Stimulated activated CD8-positive, alpha-beta memory T cell treated with anti-CD3 and anti-CD28 coated beads, Interleukin-7, amount 100 ng/mL, for 24 hours (primary cell): ENCODE measurements at places on chromosomes 5 and 9.

GRCh38 chr9:36855448-36856315 is 178.4 kb downstream of the PAX5 start:
- DNase-seq = no peak

DNA sequence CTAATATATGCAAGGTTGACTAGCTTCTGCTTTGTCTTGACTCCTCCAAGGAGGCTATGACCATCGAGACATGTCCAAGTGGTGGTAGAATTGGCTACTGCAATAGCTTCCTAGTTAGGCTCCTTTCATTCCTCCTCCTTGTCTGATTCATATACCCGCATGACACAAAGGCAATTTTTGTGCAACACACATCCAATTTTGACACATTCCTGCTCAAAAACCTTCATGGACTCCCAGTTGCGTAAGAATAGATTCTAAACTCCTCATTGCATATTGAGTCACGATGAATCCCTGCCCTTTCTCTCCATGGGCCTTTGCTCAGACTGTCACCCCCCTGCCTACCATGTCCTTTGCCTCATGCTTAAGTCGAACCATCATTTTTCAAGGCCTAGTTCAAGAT is 344.5 kb downstream of the ACTL7B start:
- no peak for DNase-seq

- no peak for DNase-seq
These were observed 23.6 kb downstream of the QRFP start for GRCh38 chr9:130872912-130873503.

DNA sequence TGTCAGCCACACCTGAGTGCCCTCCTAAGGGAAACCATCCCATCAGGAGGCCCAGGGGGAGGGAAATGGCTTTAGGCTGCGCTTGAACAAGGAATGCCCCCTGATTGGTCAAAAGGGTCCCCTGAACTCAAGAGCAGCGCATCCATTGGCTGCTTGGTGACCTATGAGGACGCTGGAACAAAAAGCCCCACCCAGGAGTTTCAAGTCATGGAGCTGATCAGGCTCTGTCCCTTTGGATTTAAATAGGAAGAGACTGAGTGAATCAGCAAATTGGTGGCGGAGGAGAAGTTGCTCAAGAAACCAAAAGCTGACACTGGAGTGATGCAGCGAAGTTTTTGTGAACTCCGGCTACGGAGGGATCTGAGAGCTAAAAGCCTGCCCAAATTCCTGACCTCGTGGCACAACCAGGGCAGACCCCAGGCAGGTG is 66.7 kb downstream of the SMIM23 start:
- DNase-seq = no peak

- no peak for DNase-seq
These were observed 213.2 kb upstream of the RPS23 start for GRCh38 chr5:82491397-82491796.

GRCh38 chr5:10627160-10627701 is 63.4 kb downstream of the ANKRD33B start:
- no peak for DNase-seq

DNA sequence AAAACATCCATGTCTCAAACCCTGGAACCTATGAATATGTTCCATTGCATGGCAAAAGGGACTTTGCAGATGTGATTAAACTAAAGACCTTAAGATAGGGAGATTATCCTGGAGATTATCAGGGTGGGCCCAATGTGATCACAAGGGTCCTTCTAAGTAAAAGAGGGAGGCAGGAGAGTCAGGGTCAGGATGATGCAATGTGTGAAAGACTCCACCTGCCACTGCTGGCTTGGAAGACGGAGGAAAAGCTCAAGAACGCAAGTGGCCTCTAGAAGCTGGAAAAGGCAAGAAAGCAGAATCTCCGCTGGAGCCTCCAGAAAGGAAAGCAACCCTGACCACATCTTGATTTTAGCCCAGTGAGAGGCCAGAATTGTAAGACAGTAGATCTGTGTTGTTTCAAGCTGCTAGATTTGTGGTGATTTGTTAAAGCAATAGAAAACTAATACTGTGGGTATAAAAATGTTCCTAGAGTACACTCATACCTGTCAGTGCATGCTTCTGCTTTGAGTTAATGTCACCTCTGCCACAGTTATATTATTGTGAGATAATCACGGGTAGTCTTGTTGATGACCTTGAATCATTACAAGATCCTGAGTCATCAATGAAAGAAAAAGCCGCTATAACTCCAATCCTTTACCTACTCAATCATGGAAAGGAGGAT is 93.5 kb upstream of the TNPO1 start:
- no peak for DNase-seq

DNA sequence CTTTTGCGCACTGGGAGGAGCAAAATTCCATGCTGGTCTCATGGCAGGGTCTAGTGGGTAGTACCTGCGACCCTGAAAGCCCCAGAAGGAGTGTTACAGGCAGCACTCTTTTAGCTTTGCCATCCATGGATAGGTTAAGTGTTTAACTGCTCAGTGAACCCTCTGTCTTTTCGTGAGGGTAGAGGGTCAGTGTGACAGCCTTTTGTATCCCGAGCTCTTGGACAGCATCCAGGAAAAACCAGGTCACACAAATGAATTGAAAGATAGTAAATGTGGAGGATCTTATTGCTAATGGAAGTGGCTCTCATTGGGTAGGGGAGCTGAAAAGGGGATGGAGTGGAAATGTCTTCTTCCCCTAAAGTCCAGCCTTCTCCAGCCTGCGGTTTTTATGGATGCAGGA is 57.8 kb upstream of the CCDC112 start:
- no peak for DNase-seq
